Lower leg skin (tissue), 4 donors: ENCODE measurements at places on chromosomes 6 and 20.

DNA sequence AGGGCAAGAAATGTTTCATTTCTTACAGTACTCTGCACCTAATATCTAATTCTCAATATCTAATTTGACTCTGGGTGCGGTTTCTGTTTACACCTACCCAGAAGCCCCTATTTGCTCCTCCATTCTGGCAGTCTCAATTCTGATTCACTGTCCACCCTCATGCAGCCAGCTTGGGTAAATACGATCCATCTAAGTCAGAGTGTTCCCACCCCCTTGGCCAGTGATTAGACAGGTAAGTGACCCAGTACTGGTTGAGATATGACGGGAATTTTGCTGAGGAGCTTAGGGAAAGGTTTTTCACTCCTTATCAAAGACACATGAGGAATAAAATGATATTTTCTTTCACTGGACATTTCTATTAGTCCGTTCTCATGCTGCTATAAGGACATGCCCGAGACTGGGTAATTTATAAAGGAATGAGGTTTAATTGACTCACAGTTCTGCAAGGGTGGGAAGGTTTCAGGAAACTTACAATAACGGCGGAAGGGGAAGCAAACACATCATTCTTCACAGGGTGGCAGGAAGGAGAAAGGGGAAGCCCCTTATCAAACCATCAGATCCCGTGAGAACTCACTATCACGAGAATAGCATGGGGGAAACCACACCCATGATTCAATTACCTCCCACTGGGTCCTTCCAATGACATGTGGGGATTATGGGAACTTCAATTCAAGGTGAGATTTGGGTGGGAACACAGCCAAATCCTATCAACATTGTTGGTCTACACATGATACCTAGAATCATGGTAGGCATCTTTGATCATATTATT is 29.4 kb downstream of the GLO1 start:
- DNase-seq = no peak

- DNase-seq = no peak
Observed at GRCh38 chr6:18465410-18466154, 78.4 kb downstream of the RNF144B start.

- peak; percentile 96 for DNase-seq
Observed at GRCh38 chr6:31493875-31494694, 3.9 kb upstream of the MICB start.

DNA sequence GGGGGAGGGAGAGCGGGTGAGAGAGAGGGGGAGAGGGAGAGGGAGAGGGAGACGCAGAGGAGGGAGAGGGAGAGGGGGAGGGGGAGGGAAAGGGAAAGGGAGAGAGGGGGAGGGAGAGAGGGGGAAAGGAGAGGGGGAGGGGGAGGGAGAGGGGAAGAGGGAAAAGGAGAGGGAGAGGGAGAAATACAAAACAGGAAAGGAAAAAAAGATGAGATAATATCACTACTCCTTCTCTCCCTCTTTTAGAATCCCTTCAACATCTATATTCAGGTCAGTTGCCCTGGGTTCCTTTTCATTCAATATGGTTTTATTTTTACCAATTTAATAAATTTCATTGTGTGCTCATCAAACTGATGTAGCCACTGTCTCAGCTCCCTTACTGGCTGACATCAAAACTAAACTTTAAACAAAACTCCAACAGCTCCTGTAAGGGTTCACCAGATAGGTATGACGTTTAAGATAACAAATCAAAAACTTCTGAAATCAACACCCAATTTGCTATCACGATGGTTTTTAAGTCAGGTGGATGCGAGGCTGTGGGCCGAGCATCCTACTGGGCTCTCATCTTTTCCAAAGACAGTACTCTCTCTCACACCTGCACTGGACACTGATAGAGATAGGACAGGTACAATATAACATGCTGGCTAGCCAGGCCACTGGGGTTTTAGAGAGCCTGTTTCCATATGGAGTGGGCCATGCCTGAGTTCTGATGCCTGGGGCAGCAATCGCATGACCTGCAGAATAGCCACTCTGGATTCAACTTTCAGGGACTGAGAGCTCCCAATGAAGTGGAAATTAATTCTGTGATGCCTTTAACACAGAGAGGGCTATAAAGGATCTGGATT is 99.5 kb downstream of the FYN start:
- DNase-seq = no peak

DNA sequence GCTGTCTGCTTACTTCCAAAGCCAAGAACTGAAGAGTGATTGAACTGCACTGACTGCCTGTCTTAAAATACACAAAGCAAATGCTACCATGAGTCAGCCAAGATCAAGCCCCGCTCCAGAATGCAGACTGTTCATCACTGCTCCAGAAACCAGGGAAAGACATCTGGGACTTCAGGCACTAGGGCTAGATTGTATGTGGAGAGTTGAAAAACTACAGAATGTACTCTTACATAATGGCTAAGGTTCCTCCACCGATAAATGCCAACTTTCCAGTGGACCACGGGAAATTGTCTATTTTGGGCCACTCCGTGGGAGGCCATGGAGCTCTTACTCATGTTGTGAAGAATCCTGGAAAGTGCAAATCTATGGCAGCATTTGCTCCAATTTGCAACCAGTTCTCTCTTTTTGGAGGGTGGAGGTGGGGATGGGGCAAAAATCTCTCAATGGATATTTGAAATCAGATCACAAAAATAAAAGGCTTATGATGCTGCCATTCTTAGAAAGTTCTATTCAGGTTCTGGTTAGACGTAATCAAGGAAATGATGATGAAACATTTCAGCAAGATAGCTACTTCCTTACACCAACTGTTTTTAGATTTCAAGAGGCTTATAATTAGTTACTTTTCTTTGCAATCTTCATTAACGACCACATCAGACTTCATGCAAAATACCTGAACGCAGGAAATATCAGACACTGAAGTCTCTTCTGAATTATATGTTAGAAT is 11.8 kb upstream of the CAP2 start:
- DNase-seq = no peak

- no peak for DNase-seq
Observed at GRCh38 chr6:125124049-125124669, 29.4 kb upstream of the TPD52L1 start.

DNA sequence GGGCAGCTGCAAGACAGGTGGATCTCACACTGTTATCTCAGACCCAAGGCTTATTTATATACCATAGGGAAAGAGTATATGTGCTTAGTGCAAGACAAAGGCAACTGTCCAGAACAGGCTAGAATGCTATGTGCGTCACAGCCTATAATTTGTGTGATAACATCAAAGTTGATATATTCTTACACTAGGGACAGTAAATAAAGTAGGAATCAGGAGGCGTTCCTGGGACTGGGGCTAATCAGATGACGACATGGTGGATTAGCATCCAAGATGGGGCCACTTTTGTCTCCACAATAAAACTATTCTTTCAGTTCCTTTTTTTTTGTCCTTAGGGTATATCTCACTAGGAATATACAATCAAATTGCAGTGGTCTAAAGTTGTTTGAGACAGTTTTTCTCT is 54.9 kb upstream of the IER3 start:
- DNase-seq = no peak

GRCh38 chr6:14887986-14888574 is 357.8 kb upstream of the JARID2 start:
- no peak for DNase-seq

DNA sequence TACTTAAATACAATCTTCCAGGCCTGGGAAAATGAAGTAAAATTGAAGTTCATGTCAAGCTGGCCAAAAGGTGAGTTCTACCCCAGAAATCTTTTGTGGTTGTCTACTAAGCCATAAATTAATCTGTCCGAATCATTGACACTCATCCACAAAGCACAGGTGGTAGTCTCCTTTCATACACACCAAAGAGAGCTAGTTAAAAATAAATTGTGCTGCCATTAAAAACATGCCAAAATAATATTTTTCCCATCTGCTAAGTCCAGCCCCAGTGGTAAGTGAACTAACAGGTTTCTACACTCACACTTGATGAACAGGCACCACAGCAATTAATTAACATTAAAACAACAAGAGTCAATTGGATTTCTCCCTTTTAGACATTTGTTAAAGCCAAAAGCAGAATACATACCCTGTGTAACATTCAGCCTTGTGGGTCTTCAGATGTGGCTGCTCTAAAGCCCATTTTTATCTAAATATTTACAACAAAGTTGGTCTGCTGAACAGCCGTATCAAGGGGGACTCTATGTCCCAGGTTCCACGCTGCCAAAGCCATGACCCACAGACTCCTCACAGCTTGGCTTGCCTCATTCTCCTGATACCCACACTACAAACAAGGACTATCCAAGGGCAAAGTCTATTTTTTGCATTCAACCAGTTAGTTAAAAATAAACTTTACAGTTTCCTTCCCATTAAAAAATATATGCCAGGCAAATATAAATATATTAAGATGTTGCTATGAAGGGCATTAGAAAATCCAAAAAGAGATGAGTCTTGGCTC is 490.4 kb downstream of the BMP2 start:
- no peak for DNase-seq

DNA sequence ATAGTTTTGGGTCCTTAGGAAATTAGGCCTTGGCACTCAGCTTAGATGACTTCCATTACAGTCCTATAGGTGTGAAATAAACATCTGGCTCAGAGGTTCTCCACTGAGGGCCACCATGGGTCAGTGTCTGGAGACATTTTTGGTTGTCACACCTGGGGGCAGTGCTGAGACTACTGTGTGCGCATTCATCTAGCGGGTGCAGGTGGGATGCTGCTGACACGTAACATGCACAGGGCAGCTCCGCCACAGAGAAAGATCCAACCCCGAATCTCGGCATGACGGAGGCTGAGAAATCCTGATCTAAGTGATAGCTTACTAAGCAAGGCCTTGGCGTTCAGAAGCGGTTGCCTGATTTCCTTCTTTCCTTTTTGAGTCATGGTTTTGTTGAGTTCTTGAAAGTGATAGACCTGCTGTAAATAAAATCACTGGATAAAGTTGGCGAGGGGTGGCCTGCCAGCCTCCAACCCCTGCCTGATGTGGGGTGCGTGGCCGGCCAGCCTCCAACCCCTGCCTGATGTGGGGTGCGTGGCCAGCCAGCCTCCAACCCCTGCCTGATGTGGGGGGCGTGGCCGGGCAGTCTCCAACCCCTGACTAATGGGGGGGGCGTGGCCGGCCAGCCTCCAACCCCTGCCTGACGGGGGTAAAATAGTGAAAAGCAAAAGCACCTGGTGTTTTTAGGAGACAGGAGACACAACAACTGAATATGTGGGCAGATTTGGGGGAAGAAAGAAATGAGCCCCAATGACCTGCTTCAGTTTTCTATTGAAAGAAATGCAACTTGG is 158.1 kb downstream of the CDH26 start:
- DNase-seq = no peak
